MCF 10A (cell line): ENCODE measurements at places on chromosomes 6 and 20.
A peak's percentile ranks its signal among the peaks of the same experiment; 100 is the strongest.

DNA sequence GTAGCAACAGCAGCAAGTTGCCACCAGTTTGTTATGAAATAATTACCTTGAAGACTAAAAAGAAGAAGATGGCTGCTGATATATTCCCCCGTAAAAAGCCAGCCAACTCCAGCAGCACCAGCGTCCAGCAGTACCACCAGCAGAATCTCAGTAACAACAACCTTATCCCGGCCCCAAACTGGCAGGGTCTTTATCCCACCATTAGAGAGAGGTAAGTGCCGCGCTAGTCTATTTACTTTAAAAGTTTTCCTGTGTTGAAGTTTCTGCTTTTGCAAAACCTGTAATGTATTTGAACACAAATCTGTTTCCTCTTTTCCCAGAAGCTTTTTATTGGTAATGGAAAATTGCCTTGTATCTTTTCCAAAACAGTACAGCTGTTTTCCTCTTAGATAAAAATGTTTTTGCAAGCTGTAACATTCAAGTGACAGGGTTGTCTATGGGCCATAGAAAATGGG, 725 bp downstream of the BTBD3 start:
- H3K27ac ChIP-seq, result no peak overlapping the region
- no peaks in the 10 kb centered on the region for H3K27me3 ChIP-seq
- DNase-seq, result no peak
- H3K4me1 ChIP-seq, result peaks cover 2% of the 10 kb centered on the region
- H3K36me3 ChIP-seq, result peaks cover 10% of the 10 kb centered on the region
- no peak overlapping the region for H3K4me3 ChIP-seq

- peaks cover 34% of the 10 kb centered on the region for H3K36me3 ChIP-seq
- no peaks in the 10 kb centered on the region for H3K27me3 ChIP-seq
- peaks cover 16% of the 10 kb centered on the region for H3K4me1 ChIP-seq
- no peak overlapping the region for H3K27ac ChIP-seq
- no peak for DNase-seq
Measured at GRCh38 chr6:30705620-30706019, 11.5 kb downstream of the MDC1 start.

DNA sequence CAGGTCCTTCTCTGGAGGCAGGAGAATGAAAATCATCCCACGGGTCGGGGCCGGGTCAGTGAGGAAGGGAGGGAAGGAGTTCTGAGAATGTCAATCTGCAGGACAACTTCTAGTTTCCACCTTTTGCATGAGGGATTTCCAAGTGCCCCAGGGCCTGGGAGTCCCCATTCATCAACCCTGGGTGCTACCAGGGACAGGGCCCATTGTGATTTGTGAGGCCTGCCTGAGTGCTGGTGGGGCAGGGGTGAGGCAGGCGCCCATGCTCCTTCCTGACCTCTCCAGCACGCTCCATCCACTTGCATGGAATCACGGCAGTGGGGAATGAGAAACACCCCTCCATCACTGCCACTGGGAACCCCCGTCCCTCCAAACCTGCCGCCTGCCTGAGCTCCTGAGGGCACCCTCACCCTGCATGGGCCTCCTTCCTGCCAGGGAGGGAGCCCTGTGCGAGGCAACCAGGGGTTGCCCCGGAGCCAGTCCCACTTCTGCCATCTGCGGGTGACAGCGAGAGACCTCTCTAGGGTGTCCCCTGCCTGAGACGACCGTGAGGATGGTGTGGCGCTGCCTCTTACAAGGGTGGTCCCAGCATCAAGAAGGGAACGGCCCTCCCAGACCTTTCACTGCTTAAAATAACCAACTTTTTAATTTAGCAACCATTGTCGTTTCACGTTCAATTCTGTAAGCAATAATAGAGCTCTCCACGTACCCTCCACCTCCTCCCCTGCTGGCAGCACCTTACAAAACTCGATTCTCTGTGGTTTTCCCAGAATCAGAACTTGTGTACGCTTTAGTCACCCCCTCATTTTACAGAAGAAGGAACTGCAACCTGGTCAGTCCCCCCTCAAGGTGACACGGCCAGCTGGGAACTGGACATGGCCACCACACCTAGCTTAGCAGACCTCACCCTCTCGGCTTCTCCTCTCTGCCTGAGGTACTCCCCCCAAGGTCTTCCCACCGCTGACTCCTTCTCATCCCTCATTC, 28.6 kb downstream of the PMEPA1 start:
- peak overlapping the region; percentile 62 for H3K27ac ChIP-seq
- no peak overlapping the region for H3K4me3 ChIP-seq
- no peak for DNase-seq
- H3K4me1 ChIP-seq, result peaks cover 16% of the 10 kb centered on the region
- H3K36me3 ChIP-seq, result no peaks in the 10 kb centered on the region
- H3K27me3 ChIP-seq, result no peaks in the 10 kb centered on the region

- no peaks in the 10 kb centered on the region for H3K36me3 ChIP-seq
- H3K27me3 ChIP-seq, result no peaks in the 10 kb centered on the region
- H3K4me1 ChIP-seq, result peaks cover 7% of the 10 kb centered on the region
- no peak overlapping the region for H3K27ac ChIP-seq
Measured at GRCh38 chr6:100472674-100473073, 8.0 kb upstream of the SIM1 start.

GRCh38 chr6:170021579-170021978, 269.3 kb downstream of the DLL1 start:
- H3K36me3 ChIP-seq, result no peaks in the 10 kb centered on the region
- H3K4me3 ChIP-seq, result no peak overlapping the region
- H3K27me3 ChIP-seq, result no peaks in the 10 kb centered on the region
- H3K4me1 ChIP-seq, result peaks cover 16% of the 10 kb centered on the region

GRCh38 chr20:17281478-17281877, 54.6 kb downstream of the PCSK2 start:
- H3K27ac ChIP-seq, result no peak overlapping the region
- DNase-seq, result peak; percentile 61
- H3K36me3 ChIP-seq, result no peaks in the 10 kb centered on the region
- H3K4me3 ChIP-seq, result no peak overlapping the region
